ENCODE measurements at places on chromosomes 3 and 15.
A peak's percentile ranks its signal among the peaks of the same experiment; 100 is the strongest.

- DNase-seq = no peak
- H3K36me3 ChIP-seq = no peaks in the 10 kb centered on the region
- no peak overlapping the region for H3K27ac ChIP-seq
- no peaks in the 10 kb centered on the region for H3K27me3 ChIP-seq
- no peaks in the 10 kb centered on the region for H3K4me1 ChIP-seq
- no peak overlapping the region for H3K4me3 ChIP-seq
Measured at GRCh38 chr15:88113613-88114308, 142.8 kb downstream of the NTRK3 start.

DNA sequence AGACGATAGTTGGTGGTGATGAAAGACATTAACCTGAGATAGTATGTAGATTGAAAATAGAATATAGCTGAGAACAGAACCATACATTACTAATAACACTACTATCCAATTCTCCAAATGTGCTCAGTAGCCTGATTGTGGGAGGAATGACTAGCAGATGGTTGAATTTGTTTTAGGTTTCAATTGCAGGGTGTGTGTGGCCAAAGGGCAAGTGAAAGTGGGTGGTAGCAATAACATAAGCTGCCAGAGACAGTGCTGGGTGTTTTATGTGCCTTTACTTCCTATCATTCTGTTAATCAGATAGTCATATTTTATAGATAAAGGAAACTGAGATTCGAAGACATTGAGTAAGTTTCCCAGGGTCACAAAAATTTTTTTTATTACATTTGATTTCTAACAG is 249.5 kb upstream of the ARL6 start:
- H3K4me1 ChIP-seq = no peaks in the 10 kb centered on the region
- no peak overlapping the region for H3K27ac ChIP-seq
- no peaks in the 10 kb centered on the region for H3K27me3 ChIP-seq

- DNase-seq = no peak
- H3K4me1 ChIP-seq = peaks cover 18% of the 10 kb centered on the region
- no peaks in the 10 kb centered on the region for H3K27me3 ChIP-seq
Measured at GRCh38 chr15:71333136-71333700, 217.9 kb downstream of the THSD4 start.

GRCh38 chr15:88624156-88624970 is 3.2 kb downstream of the AEN start:
- no peak overlapping the region for H3K4me3 ChIP-seq
- H3K4me1 ChIP-seq = peaks cover 16% of the 10 kb centered on the region
- H3K27ac ChIP-seq = no peak overlapping the region
- no peaks in the 10 kb centered on the region for H3K27me3 ChIP-seq
- peak; percentile 19 for DNase-seq

DNA sequence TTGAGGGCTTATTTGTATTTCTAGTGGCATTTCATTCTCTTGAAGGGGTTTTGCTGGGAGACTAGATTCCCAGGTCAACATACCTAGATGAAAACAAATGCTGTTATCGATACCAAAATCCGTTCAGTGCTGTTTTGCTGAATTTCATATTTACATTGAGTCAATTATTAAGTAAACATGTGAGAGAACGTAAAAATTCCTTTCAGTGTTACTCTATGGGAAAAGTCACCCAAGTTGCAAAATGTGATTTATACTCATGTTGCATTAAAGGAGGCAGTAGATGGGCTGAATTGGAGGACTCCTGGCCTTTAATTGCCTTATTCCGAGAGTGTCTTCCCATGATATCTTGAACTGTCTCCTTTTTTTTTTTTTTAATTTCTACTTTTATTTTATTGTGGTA is 1011.3 kb upstream of the NR2F2 start:
- H3K27me3 ChIP-seq = no peaks in the 10 kb centered on the region
- DNase-seq = no peak
- no peak overlapping the region for H3K27ac ChIP-seq
- no peaks in the 10 kb centered on the region for H3K4me1 ChIP-seq

DNA sequence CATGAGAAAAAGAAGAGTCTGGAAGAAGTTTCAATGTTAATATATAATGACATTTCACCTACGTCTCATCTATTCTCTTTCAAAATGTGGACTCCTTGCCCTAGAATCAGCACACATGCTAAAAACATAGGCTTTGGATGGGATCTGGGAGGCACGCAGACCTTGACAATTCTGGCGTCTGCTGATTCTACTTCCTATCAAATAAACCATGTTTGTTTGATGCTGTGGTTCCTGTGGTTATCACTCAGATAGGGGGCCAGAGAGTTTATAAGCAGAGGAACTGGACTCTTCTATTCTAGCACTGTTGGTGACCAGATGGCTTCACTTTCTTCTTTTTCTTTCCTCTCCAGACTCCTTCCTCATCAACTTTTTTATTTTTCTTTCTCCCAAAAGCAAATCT is 336.8 kb downstream of the DIPK2A start:
- H3K27me3 ChIP-seq = no peaks in the 10 kb centered on the region
- DNase-seq = no peak
- H3K4me1 ChIP-seq = no peaks in the 10 kb centered on the region
- H3K4me3 ChIP-seq = no peak overlapping the region
- H3K36me3 ChIP-seq = no peaks in the 10 kb centered on the region
- H3K27ac ChIP-seq = no peak overlapping the region

- no peaks in the 10 kb centered on the region for H3K27me3 ChIP-seq
- no peaks in the 10 kb centered on the region for H3K36me3 ChIP-seq
- no peak for DNase-seq
- H3K4me3 ChIP-seq = no peak overlapping the region
- no peak overlapping the region for H3K27ac ChIP-seq
Measured at GRCh38 chr3:182063742-182064141, 352.0 kb downstream of the SOX2 start.

- H3K27me3 ChIP-seq = no peaks in the 10 kb centered on the region
- no peak overlapping the region for H3K27ac ChIP-seq
Measured at GRCh38 chr3:16399473-16399872, 114.0 kb downstream of the RFTN1 start.

GRCh38 chr3:23422517-23422851 is 219.4 kb downstream of the UBE2E2 start:
- no peak overlapping the region for H3K27ac ChIP-seq
- H3K4me1 ChIP-seq = no peaks in the 10 kb centered on the region
- no peak for DNase-seq

DNA sequence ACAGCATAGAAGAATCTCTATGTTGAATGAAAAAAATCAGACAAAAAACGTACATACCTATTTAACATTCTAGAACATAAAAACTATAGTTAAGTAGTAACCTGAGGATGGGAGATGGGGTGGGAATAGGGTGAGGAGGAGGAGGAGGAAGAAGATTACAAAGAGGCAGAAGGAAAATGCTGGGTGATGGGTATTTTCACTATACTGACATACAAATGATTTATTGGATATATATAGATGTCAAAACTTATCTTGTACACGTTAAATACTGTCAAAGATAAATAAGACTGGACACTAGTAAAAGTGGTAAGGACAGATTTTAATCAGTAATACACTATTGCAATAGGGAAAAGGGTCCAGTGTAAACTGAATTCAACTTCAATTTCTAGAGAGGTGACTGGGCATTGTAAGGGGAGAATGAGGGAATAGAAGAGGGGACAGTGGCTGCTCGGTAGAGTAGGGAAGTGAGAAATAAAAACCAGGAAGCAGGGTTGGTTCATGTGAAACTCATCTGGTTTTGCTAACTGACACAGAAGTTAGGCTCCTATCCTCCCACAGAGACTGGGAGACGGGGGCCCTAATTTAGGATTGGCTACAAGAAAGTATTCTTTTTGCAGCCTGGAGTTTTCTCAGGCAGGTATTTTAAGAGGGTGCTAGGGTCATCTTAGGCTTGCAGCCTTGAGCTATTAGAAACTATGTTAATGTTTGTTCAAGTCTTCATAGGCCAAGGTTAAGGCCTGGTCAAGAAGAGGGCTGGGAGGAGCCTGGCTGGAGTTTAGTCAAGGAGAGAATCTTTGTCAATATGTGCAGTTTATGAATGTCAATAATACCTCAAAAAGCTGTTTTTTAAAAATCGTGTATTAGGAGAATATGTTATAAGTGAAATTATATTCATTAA is 15.0 kb upstream of the C15orf61 start:
- H3K36me3 ChIP-seq = no peaks in the 10 kb centered on the region
- H3K4me3 ChIP-seq = no peak overlapping the region
- H3K4me1 ChIP-seq = no peaks in the 10 kb centered on the region
- H3K27ac ChIP-seq = no peak overlapping the region

DNA sequence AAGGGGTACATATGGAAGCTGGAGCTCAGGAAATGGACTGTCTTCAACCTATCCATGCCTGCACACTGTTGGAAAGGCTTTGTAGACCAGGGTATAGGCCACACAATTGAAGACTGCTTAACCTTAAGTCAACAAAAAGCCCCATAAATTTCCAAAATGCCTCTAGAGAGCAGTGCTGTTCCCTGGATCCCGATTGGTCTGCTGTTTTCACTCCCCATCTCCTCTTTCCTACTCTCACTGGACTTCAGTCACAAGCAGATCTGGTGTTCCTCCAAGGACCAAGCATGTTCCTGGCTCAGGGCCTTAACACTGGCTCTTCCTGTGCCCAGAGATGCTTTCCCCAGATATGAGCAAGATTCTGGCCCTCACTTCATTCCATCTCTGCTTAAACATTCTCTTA is 22.8 kb upstream of the LRRC34 start:
- H3K27ac ChIP-seq = no peak overlapping the region
- no peaks in the 10 kb centered on the region for H3K27me3 ChIP-seq
- no peaks in the 10 kb centered on the region for H3K4me1 ChIP-seq
- H3K36me3 ChIP-seq = no peaks in the 10 kb centered on the region
- no peak for DNase-seq

- no peak overlapping the region for H3K27ac ChIP-seq
- no peaks in the 10 kb centered on the region for H3K36me3 ChIP-seq
- H3K27me3 ChIP-seq = no peaks in the 10 kb centered on the region
- no peaks in the 10 kb centered on the region for H3K4me1 ChIP-seq
- no peak for DNase-seq
Measured at GRCh38 chr3:140068494-140069017, 133.6 kb downstream of the CLSTN2 start.

DNA sequence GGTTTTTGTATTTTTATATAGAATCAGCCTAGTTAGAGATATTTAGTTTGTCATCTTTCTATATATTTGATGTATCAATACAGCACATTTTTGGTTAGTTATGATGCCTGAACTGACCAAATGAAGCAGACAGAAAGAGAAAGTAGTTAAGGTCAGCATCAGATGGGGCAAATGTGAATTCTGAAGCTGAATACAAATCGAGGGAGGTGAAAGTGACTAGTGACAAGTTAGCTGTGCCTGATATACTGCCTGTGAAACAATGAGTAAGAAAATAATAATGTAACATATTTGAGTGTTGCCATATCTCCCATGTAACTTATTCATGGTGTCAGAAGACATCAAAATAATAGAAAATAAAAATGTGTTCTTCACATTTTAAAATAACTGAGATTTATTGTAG is 680.3 kb upstream of the SEMA6D start:
- no peaks in the 10 kb centered on the region for H3K27me3 ChIP-seq
- H3K36me3 ChIP-seq = no peaks in the 10 kb centered on the region
- no peak for DNase-seq

DNA sequence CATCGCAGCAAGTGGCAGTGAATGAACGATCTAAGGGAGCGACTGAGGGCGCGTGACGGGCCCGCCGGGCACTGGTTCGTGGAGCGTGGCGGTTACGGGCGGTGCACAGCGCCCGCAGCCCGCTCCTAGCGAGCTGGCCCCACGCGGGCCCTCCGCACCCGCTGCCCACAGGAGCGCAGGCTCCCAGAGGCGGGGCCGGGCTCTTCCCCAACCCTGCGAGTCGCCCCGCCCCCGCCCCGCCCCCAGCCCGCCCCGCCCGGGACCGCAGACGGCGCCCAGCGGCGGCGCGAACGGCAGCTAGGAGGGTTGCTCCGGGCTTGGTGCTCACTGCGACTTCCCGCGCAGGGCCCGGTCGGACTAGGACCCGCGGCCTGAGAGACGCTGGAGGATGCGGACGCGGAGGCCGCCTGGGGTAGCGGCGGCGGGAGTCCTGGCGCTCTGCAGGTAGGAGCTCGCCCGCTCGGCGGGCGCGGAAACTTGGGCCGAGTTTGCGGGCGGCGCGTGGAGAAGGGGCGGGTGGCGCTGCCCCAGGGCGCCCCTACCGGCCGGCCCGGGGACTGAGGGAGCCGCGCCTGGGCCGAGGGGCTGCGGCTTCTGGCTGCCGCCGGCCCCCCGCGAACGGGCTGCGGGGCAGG is at the start of gene C15orf39:
Gene C15orf39 (plus strand): TSS at position 267 of the 635 bp plus-strand sequence. CDS start 4,167 bp downstream, outside the sequence.
- peaks cover 7% of the 10 kb centered on the region for H3K36me3 ChIP-seq
- peak within 1 kb of the TSS; percentile 21 for H3K27ac ChIP-seq
- H3K4me3 ChIP-seq = peak within 1 kb of the TSS; percentile 88
- H3K4me1 ChIP-seq = peaks cover 18% of the 10 kb centered on the region

DNA sequence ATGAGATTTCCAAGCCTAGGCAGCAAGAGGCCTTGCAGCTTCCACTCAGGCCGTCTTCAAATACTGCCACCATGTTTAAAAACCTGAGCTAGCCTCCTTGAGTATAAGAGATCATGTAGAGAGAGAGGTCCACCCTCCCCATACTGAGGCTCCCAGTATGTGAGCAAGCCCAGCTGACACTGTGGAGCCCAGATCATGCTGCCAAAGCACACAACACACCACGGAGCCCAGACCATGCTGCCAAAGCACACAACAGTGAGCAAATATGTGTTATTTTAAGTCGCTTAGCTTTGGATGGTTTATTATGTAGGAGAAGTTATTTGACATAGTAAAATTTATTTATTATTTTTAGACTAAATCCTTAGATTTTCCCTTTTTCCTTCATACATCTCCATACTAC is 333.7 kb downstream of the CTNNB1 start:
- DNase-seq = no peak
- H3K27ac ChIP-seq = no peak overlapping the region
- no peaks in the 10 kb centered on the region for H3K27me3 ChIP-seq
- no peaks in the 10 kb centered on the region for H3K4me1 ChIP-seq
- H3K4me3 ChIP-seq = no peak overlapping the region

- no peak overlapping the region for H3K4me3 ChIP-seq
- no peak overlapping the region for H3K27ac ChIP-seq
- no peak for DNase-seq
- H3K27me3 ChIP-seq = no peaks in the 10 kb centered on the region
Measured at GRCh38 chr3:2944628-2945027, 165.5 kb downstream of the IL5RA start.

GRCh38 chr15:40336744-40337122 is 4.0 kb downstream of the CCDC9B start:
- H3K4me1 ChIP-seq = peaks cover 36% of the 10 kb centered on the region
- no peaks in the 10 kb centered on the region for H3K27me3 ChIP-seq
- H3K4me3 ChIP-seq = no peak overlapping the region
- H3K36me3 ChIP-seq = no peaks in the 10 kb centered on the region

- no peaks in the 10 kb centered on the region for H3K36me3 ChIP-seq
- no peak overlapping the region for H3K27ac ChIP-seq
- H3K4me3 ChIP-seq = no peak overlapping the region
- no peaks in the 10 kb centered on the region for H3K27me3 ChIP-seq
- DNase-seq = no peak
Measured at GRCh38 chr3:108183971-108184370, 38.3 kb downstream of the IFT57 start.
